ENCODE measurements at places on chromosomes 11 and 22.

- DNase-seq, result no peak
Observed at GRCh38 chr11:88337987-88338668, 592 bp upstream of the CTSC start.

- DNase-seq, result no peak
Observed at GRCh38 chr22:36574728-36575127, 45.8 kb upstream of the EIF3D start.

DNA sequence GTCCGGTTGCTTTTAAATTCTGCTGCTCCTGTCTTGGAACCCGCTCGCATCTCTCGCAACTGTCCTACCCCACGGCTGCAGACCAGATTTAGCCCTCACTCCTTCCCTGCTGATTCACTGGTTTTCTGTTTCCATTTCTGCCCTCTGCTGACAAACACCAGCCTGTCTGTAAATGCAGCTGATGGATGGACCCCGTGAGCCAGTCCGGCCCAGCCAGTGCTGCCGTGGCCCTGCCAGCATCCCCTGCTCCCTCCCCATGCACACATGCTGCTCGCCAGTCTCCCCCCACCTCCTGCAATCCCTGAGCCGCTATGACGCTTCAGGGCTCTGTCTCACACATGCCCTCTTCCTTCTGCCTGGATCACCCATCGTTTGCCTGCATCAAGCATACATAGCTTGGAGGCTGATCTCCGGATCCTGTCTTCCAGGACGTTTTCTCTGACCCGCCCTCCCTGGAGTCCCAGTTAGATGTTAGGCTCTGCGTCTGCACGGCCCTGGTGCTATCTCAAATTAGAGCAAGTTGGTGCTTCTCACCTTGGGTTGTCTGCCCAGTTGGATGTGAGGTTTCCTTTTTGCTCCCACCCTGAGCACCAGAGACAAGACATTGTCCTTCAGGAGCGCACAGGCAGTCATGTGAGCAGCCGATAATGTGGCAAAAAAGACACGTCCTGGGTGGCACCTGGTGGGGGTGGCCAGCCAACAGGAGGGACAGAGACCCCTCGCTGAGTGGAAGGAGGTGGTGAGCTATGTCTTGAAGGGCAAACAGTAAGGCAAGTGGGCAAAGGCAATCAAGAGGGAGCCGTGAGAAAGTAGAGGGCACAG is 4.3 kb upstream of the ACR start:
- no peak for DNase-seq

DNA sequence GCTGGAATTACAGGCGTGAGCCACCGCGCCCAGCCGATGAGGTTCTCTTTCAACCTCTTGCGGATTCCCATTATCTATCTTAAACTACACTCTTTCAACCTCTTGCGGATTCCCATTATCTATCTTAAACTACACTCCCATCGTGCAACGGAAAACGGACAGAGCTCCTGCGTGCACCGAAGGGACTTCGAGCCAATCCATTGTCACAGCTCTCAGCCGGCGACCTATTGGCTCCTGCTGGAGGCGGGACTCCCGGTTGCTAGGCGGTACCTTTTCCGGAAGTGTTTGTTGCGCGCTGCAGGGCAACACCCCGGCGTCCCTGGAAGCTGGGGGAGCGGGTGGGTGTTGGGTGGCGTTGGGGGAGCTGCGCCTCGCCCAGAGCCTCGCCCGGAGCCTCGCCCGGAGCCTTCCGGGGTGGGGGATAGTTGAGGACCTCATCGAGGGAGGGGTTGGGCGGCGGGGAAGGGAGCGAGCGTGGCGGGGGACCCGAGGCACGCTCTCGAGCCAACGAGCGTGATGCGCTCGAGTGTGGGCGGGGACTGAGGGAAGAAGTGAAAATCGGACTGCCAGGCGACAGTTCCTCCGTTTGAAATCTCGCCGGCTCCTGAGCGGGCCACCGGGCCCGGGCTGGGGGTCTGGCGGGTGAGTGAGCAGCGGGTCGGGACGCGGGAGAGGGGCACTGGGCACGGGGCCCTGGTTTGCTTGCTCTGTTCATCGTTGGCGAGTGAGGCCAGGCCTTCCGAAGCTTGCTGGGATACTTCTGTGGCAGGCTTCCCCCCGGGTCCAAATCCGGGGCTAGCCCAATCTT is at the start of gene CEP164:
Gene CEP164, plus strand, starts transcription at position 288 of the 808 bp plus-strand sequence. CDS start 10,733 bp downstream, outside the sequence.
- DNase-seq, result peak; percentile 87

DNA sequence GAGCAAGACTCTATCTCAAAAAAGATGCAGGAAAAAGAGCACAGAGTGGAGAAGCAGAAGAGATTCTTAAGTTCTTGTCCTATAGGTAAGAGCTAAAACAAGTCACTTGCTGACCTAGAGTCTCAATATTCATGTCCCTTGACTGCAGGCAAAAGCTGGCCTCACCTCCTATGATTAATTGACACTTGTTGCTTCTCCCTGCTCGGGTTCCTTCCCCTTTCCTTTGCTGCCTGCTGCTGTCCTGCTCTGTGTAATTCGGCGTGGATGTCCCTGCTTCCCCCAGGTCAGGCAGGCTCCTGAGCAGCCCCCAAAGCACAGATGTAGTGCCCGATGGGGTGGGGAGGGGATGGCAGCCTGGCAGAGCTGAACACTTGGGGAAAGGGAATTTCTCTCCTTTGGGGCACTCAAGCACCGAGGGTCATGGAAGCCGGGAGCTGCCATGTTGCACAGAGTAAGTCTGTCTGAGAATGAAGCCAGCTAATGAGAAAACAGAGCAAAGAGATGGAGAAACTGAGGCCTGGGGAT is 60.8 kb upstream of the NUP50 start:
- no peak for DNase-seq

GRCh38 chr11:65588199-65589054 is 7.2 kb downstream of the KCNK7 start:
- peak; percentile 63 for DNase-seq

DNA sequence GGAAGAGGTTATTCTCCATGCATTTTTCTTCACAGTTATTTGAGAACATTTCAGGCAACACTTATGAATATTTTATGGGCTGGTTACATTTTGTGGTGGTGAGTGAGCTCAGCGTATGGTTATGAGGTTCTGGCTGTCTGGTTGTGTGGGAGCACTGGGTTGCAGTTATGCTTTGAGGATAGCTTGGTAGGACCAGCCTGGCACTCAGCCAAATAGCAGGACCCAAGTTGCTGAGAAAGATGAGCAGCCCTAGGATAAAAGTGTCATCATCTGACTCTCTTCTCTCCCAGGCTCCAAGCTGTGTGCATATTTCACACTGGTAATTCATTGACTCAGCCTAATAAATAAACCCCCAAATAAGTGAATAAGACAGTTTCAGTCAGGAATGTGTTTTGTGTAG is 8.1 kb upstream of the SRSF8 start:
- DNase-seq, result no peak

- DNase-seq, result no peak
Observed at GRCh38 chr11:60989093-60989650, 17.7 kb downstream of the CD6 start.

DNA sequence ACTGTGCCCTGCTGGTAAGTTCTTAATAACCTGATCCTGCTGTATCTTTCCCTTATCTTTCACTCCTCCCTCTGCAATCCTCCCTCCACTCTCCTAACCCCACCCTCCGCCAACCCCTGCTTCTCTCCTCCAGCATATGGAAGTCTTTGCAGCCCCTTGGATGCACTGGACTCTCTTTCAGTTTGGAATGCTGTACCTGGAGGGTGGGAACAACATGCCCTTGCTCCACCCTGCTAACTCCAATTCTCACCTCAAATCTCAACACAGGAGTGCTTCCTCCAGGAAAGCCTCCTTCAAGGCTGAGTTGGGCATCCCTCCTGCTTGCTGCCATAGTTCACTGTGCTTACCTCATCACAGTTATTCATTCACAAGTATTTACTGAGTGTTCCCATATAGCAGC is 52.8 kb upstream of the LDLRAD3 start:
- no peak for DNase-seq

DNA sequence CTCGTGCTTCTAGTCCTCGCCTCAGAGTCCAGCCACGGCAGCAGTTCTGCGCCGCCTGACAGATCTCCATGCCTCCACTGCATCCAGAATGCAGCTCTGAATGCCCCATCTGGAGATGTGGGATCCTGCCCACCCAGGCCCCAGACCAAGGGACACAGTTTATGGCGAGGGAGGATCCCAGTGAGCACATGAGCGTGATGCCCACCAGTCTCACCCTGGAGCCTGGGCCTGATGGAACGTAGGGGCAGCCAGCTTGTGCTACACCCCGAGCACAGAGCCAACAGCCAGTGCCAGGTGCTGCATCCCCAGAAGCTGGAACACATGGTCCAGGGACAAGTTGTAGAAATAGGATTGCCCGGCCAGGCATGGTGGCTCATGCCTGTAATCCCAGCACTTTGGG is 10.4 kb downstream of the IGLL1 start:
- no peak for DNase-seq

- DNase-seq, result no peak
Observed at GRCh38 chr22:42279425-42280020, 9.1 kb upstream of the TCF20 start.

DNA sequence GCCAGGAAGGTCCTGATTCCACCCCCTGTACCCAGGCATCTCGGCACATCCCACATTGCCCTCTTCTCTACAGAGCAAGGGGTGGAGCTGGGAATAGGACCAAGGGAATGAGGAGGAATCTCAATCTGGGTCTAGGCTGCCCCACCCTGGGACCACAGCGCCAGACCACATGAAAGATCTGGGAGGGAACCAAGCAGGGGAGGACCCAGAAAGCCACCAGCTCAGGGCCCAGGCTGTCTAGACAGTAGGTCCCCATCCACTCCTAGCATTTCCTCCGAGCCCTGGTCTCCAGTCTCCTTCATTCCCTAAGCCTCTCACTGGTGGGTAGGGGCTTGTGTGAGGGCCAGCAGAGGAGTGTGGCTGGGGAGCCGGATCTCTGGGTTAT is 11.6 kb downstream of the PHLDB1 start:
- no peak for DNase-seq

GRCh38 chr22:46612904-46613605 is 7.1 kb upstream of the GRAMD4 start:
- DNase-seq, result peak; percentile 29

DNA sequence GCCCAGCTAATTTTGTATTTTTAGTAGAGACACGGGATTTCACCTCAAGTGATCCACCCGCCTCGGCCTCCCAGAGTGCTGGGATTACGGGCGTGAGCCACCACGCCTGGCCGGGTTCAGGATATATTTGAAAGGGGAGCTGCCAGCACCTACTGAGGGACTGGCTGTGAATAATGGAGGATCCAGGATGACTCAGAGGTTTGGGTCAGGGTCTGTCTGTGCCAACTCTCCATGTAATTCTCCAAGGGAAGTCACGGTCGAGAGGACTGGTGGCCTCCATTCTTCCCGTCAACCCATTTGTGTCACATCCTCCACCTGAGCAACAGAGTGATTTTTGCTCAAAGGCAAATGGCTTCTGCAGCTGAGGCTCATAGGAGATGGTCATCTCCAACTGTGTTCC is 3.6 kb upstream of the ARRB1 start:
- no peak for DNase-seq
